Adrenal gland (tissue), 19 donors: ENCODE measurements at places on chromosomes 3 and 15. TPM values are rescaled to one million over a fixed set of nuclear protein-coding genes. Genes with fewer than 3 reads are reported as not detected.
A peak's percentile ranks its signal among the peaks of the same experiment; 100 is the strongest.

Gene CPN2
- 1.4 TPM for total RNA-seq

Gene GPR87
- not detected for total RNA-seq

Gene WNT5A
- total RNA-seq, result 1.7 TPM

Gene CISH
- 12.6 TPM for total RNA-seq

Gene HTR3E
- not detected for total RNA-seq

Gene CTXND1
- total RNA-seq, result 4.8 TPM

Gene HRH1
- total RNA-seq, result 2.9 TPM

Gene ZPLD1
- not detected for total RNA-seq

Gene UBA5
- total RNA-seq, result 71.4 TPM

Gene CIDEC
- total RNA-seq, result 4.0 TPM

- no peak for DNase-seq
- H3K27me3 ChIP-seq, result no peaks in the 10 kb centered on the region
- H3K36me3 ChIP-seq, result no peaks in the 10 kb centered on the region
Measured at GRCh38 chr3:159904455-159904854, 84.2 kb upstream of the IL12A start.

- no peak overlapping the region for H3K27ac ChIP-seq
- H3K4me1 ChIP-seq, result no peaks in the 10 kb centered on the region
- H3K27me3 ChIP-seq, result no peaks in the 10 kb centered on the region
- no peak for DNase-seq
- H3K36me3 ChIP-seq, result no peaks in the 10 kb centered on the region
Measured at GRCh38 chr3:66467996-66468735, 32.7 kb downstream of the LRIG1 start.

GRCh38 chr3:8777201-8777977 is 8.0 kb upstream of the OXTR start:
- H3K4me3 ChIP-seq, result no peak overlapping the region
- H3K4me1 ChIP-seq, result no peaks in the 10 kb centered on the region
- no peaks in the 10 kb centered on the region for H3K27me3 ChIP-seq

- no peak overlapping the region for H3K27ac ChIP-seq
- H3K36me3 ChIP-seq, result no peaks in the 10 kb centered on the region
- no peak for DNase-seq
Measured at GRCh38 chr3:21169948-21170347, 581.1 kb downstream of the ZNF385D start.

DNA sequence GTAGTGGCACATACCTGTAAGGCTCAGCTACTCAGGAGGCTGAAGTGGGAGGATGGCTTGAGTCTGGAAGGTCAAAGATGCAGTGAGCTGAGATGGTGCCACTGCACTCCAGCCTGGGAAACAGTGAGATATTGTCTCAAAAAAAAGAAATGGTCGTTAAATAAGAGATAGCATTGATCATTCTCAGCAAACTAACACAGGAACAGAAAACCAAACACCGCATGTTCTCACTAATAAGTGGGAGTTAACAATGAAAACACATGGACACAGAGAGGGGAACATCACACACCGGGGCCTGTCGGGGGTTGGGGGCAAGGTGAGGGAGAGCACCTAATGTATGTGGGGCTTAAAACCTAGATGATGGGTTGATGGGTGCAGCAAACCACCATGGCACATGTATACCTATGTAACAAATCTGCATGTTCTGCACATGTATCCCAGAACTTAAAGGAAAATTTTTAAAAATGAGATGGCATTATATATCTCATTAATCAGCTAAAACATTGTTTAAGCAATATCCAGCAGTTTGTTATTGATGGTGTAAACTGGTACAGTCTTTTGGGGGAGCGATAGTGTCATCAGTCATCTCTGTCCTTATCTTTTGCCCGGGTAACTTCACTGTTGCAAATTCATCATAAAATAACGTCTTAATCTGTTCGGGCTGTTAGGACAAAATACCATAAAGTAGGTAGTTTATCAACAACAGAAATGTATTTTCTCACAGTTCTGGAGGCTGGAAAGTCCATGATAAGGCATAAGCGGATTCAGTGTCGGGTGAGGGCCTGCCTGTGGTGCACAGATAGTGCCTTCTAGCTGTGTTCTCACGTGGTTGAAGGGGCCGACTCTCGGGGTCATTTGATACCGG is 1.7 kb upstream of the MAN2A2 start:
- no peak for DNase-seq
- peaks cover 16% of the 10 kb centered on the region for H3K36me3 ChIP-seq
- H3K4me3 ChIP-seq, result no peak overlapping the region
- H3K27me3 ChIP-seq, result no peaks in the 10 kb centered on the region
- peak overlapping the region; percentile 96 for H3K27ac ChIP-seq

GRCh38 chr15:98724048-98724447 is 75.7 kb downstream of the IGF1R start:
- no peak overlapping the region for H3K27ac ChIP-seq
- no peak overlapping the region for H3K4me3 ChIP-seq
- no peak for DNase-seq
- H3K4me1 ChIP-seq, result peaks cover 19% of the 10 kb centered on the region

GRCh38 chr3:30962084-30962483 is 67.6 kb upstream of the GADL1 start:
- no peaks in the 10 kb centered on the region for H3K4me1 ChIP-seq
- no peaks in the 10 kb centered on the region for H3K27me3 ChIP-seq
- H3K36me3 ChIP-seq, result no peaks in the 10 kb centered on the region
- H3K27ac ChIP-seq, result no peak overlapping the region

- DNase-seq, result no peak
- no peak overlapping the region for H3K27ac ChIP-seq
- H3K4me3 ChIP-seq, result no peak overlapping the region
- H3K27me3 ChIP-seq, result no peaks in the 10 kb centered on the region
- no peaks in the 10 kb centered on the region for H3K4me1 ChIP-seq
Measured at GRCh38 chr3:38925351-38925750, 109.3 kb upstream of the SCN10A start.

- H3K27ac ChIP-seq, result no peak overlapping the region
- H3K36me3 ChIP-seq, result no peaks in the 10 kb centered on the region
- H3K4me1 ChIP-seq, result no peaks in the 10 kb centered on the region
- H3K27me3 ChIP-seq, result peaks cover 4% of the 10 kb centered on the region
- no peak for DNase-seq
- H3K4me3 ChIP-seq, result no peak overlapping the region
Measured at GRCh38 chr15:86645925-86646500, 566.3 kb downstream of the AGBL1 start.

GRCh38 chr3:180743813-180744590 is 64.7 kb upstream of the CCDC39 start:
- no peaks in the 10 kb centered on the region for H3K36me3 ChIP-seq
- no peaks in the 10 kb centered on the region for H3K27me3 ChIP-seq

DNA sequence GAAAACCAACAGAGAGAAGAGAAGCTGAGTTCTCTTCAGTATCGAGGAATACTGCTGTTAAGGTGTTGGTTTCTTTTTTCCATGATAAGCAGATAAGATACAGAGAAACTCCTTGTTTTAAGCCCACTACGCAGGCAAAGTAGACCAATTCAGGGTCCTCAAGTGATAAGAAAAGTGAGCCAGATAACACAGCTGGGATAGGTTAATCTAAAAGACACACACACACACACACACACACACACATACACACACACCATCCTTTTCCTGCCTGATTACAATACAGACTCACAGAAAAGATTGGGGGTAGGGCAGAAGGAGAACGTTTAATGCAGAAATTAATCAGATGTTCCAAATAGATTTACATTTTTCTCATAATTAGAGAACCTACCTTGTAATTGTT is 6.5 kb upstream of the PHLDB2 start:
- no peaks in the 10 kb centered on the region for H3K36me3 ChIP-seq
- no peak overlapping the region for H3K4me3 ChIP-seq
- DNase-seq, result no peak

DNA sequence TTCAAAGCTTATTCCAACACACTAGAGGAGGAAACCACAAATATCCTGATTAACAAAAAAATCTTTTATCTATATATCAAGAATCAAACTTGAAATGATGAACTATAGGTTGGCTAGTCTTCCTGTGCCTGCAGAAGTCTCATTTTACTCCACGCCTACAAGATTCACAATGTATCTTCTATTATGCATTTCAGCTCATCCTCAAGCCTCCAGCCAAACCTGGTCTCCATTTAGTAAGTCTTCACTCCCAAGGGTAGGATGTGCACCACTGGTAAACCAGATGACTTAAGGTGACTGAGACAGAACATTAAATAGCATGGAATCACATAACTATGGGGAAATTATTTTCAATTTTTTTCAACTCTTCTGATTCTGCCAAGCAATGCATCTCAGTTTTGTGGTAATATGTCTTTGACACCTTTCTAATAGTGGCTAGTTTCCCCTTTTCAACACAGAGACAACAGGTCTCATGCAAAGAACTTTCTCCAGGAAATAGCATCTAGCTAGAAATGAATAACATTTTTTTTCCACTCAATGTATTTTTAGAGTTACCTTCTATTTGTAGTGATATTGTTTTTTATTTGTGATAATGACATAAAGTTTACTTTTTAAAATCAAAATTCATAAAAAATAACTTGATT is 166.9 kb downstream of the TNIK start:
- no peaks in the 10 kb centered on the region for H3K27me3 ChIP-seq
- no peaks in the 10 kb centered on the region for H3K4me1 ChIP-seq
- no peak overlapping the region for H3K27ac ChIP-seq

DNA sequence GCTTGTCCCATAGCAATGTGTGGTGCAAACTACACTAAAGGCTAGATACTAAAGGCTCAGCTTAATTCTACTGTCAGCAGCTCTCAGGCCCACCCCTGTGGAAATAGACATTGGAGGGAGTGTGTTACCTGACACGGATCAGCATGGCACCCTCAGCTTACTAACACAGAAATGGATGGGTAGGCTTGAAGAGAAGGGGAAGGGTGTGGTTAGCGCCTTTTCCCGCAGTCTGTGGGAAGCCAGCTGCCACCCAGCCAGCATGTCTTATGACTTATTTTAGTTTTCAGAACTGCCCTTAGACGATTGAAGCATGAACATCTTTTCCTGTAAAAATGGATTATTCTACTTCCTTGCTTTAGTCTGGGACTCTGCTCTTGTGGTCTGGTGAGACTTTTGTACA is 25.8 kb upstream of the ADPGK start:
- H3K36me3 ChIP-seq, result no peaks in the 10 kb centered on the region
- H3K27me3 ChIP-seq, result no peaks in the 10 kb centered on the region
- no peak overlapping the region for H3K4me3 ChIP-seq
- H3K4me1 ChIP-seq, result no peaks in the 10 kb centered on the region
- no peak overlapping the region for H3K27ac ChIP-seq

DNA sequence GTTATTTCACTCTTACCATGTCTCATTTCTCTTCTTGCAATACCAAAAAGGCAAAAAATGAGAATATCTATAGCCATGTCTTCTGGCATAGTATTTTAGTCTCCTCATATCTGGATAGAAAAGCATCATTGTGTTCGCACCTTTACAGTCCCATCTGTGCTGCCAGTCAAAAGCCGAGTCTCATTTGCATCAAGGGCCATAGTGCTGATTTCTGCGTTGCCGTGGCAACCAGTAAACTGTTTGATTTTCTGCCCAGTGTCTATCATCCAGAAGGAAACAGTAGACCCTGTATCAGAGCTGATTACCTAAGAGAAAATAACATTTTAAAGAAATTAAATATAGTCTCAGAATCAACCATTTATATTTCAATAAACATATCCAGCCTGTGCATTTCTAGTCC is 86.1 kb upstream of the SERPINI2 start:
- H3K4me3 ChIP-seq, result no peak overlapping the region
- no peaks in the 10 kb centered on the region for H3K4me1 ChIP-seq
- no peak overlapping the region for H3K27ac ChIP-seq

DNA sequence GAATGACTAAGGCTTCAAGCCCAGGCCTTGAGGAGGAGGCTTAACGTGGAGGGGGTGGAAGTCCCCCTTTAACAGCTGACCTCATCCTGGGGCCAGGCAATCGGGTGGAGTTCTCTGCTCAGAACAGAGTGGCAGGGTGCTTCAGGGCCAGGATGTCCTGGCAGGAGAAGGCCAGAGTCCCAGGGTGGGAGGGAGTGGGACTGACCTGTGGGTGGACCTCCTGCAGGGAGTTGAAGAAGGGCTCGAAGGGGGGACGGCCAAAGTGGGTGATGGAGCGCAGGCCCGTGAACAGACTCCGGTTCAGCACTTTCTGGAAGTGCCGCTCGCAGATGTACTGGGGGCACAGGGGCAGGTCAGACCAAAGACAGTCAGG is 19.6 kb downstream of the DUOX2 start:
- H3K4me3 ChIP-seq, result no peak overlapping the region
- peak; percentile 37 for DNase-seq
- no peaks in the 10 kb centered on the region for H3K27me3 ChIP-seq
